ENCODE measurements at places on chromosomes 5 and 9.

GRCh38 chr5:123208668-123209501 is 119.8 kb downstream of the PRDM6 start:
- DNase-seq: no peak

DNA sequence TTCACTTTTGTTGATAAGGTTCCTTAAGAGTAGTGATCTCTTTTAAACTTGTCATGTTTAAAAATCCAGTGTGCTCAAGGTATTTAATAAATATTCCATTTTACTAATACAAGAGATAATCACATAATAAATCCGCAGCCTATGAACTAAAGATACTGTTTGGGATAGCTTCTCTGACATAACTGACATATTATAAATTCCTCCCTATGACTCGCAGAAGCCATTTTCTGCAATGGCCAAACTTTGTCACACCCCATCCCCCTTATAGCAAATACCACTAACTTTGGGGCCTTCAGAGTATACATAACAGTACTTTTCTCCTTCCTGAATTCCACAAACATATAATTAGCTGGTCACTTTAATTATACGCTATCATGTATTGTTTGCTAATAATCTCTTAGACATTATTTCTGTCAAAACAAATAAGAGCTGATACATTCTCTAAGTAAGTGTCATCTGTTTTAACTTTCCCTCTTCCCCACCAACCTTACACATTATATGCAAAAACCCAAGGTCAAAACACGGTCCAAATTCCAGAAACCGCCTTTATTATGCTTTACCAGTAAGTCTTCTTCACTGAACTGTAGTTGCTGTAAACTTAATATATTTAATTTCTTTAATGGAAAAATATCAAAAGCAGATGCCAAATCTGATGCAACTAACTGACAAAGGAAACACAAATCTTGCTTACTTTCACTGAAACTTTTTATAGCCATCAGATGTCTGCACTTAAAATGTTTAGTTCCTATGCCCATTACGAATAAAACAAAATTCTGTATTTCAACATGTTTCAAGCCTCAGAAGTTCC is 971 bp downstream of the TMEM267 start:
- DNase-seq: no peak

DNA sequence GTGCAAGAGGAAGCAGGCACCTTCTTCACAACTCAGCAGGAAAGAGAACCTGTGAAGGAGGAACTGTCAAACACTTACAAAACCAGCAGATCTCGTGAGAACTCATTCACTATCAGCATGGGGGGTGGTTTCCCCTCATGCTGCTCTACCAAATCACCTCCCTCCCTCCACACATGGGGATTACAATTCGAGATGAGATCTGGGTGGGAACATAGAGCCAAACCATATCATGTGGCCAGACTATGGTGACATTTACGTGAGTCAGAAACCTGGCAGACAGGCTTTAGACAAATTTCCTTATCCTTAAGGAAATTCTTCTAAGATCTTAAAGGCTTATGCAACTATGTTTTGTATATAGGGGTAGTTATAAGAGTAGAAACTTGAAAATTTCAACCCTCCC is 8.7 kb upstream of the AOPEP start:
- DNase-seq: no peak

GRCh38 chr9:33273266-33273971 is 8.6 kb downstream of the CHMP5 start:
- DNase-seq: no peak

DNA sequence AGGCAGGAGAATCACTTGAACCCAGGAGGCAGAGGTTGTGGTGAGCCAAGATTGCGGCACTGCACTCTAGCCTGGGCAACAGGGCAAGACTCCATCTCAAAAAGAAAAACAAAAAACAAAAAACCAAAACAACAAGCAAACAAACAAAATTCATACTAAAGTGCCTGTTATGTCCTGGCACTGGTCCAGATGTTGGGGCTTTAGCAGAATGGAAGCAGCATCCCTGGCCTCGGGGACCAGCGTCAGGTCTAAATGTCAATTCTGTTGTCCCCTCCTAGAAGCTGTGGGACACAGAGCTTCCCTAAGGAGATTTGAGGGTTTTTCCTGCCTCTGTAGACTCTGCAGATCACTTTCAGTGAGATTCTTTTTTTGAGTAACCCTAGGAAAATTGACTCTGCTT is 26.2 kb downstream of the PPARGC1B start:
- DNase-seq: no peak

DNA sequence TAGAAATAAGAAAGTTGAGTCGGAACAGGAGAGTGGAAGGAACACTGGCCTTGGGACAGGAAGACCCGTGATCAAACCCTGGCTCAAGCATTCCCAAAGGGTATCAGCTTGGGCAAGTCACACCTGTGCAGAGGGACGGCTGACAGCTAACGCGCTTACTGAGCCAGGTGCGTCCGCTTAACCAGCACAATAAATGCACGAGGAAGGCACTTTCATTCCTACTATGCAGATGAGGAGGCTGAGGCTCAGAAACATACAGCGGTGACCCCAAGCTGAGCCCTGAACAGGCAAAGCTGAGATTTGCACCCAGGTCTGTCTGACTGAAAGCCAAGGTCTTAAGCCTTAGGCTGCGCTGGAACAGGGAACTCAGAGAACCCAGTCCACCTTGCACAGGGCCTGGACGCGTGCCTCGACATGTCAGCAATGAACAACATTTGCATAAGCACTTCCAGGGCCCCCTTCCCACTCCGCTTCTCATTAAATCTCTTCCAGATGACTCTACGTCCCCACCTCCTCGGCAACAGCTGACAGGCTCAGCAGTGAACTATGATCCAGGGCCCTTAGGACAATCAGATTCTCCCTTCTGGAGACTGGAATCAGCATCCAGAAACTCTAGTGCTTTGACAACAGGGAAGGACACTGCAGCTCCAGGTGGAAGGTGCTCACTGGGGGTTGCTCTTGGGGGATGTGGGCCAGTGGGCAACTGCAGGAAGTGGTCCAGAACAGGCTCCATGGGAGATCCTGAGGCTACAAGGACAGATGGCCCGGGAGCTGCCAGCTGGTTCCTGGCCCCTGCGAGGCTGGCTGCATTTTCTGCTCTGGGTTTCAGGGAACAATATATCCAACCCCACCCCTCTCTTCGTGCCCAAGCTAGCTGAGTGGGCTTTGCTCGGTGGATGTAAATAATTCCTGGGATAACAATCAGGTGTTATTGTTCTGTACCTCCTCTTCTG is 35.2 kb downstream of the SH3PXD2B start:
- DNase-seq: no peak

- DNase-seq: no peak
Measured at GRCh38 chr9:6330958-6331634, 2.9 kb downstream of the TPD52L3 start.

DNA sequence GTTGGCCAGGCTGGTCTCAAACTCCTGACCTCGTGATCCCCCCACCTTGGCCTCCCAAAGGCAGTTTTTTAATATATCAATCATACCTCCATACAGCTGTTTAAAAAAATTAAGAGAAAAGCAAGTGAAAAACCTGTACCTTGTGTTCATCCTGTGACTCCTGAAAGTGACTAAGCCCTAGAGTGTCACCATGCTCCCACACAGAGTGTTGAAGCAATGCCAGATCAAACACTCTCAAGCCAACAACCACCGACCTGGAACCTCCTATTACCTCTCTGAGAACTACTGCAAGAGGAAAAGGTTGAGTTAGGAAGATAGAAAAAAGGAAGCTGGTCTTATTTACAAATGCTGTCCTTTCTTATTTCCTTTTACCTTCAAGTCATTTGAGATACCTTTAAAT is 123.5 kb downstream of the RASEF start:
- no peak for DNase-seq

- no peak for DNase-seq
Measured at GRCh38 chr5:108543486-108543885, 161.6 kb upstream of the FBXL17 start.

GRCh38 chr5:7261049-7261448 is 134.9 kb upstream of the ADCY2 start:
- DNase-seq: no peak

- DNase-seq: no peak
Measured at GRCh38 chr9:127177231-127177630, 54.8 kb upstream of the ANGPTL2 start.

GRCh38 chr5:16597946-16598694 is 18.7 kb downstream of the RETREG1 start:
- DNase-seq: no peak

- no peak for DNase-seq
Measured at GRCh38 chr5:127892467-127893207, 189.4 kb downstream of the CCDC192 start.

DNA sequence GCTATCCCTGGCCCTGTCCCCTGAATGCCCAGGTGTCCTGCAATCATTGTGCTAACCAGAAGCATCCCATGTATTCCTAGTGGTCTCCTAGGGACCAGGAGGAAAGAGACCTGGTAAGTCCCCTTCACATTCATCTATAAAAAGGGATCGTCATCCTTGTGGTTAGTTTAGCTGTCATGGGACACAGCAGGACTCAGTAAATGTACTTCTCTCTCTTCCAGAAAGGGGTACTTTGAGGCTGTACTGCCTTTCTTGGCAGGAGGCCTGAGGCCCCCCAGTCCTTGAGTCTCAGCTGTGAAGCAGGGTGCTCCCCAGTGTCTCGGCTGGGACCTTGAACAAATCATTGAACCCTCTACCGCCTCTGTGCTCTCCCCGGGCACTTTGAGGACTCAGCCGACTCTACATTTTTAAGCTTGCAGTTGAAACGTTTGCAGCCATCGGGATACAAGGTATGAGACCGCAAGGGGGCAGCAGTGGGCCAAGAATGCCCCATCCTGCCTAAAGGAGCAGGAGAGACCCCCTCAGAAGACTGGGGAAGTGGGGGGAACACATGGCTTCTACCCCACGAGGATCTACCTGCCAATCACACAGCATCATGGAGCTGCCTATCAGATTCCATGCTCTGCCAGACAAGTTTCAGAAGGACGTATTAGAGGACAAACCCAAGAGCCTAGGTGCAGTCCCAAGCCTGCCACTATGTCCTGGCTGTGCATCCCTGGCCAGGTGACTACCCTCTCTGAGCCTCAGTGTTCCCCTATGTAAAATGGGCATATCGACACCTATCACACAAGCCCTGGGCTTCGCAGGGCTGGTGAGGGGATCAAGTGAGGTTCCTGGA is 2.4 kb upstream of the PHYKPL start:
- peak; percentile 60 for DNase-seq

DNA sequence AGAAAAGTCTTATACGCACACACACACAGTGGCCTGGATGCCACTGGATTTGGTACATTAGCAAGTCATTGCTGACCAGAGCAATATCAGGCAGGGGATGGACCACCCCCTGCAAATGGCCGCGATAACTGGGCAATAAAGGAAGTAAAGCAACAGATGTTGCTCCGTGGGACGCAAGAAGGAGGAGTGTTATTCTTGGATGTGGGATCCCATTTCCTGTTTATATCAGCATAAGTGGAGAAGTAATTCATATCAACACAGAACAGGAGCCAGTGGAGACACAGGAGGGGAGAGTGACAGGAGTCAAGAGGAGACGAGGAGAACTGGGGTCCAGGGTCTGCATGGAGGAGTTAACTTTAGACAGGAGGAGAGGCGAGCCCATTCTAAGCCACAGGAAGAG is 18.4 kb downstream of the RUFY1 start:
- DNase-seq: no peak

DNA sequence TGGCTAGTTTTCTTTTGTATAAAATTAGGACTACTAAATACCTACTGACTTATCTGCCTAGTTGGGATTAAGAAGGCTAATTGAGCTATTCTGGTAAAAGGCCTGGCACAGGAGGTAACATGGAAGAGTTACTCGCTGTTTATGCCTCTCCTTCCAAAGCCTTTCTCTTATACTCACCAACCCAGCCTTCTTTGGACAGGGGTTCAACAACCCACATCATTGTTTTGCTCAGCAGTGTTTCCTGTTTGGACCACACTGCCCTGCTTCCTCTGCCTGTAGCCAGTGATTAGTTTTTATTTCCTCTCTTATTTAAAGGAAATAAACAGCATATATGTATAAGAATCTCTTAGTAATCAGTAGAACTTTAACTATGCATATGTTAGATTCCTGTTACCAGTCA is 85.1 kb upstream of the TLX3 start:
- no peak for DNase-seq

- no peak for DNase-seq
Measured at GRCh38 chr9:116689486-116690032, 2.5 kb downstream of the TRIM32 start.

DNA sequence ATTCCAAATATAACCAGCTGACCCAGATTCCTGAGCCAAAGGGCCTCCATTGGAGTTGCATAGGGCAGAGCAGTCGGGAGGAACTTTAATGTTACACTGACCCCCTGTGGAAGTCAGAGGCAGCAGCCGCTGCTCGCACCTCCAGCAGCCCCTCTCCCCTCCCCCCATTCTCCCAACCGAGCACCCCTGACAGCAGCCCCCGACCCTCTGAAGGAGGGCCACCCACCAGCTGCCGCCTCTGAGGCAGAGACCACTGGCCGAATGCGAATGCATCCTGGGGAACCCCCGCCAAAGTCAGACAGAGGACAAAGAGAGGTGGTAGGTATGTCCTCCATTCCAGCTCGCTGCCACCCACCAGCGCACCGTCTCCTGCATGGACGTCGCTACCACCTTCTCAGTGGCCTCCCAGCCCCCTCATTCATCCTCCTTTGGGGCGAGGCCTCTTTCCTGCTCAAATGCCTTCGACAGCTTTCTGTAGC is 231.0 kb downstream of the CDK5RAP2 start:
- DNase-seq: no peak

- DNase-seq: no peak
Measured at GRCh38 chr5:132460846-132461568, 29.6 kb downstream of the IRF1 start.

GRCh38 chr9:131636593-131636992 is 91.3 kb downstream of the PRRT1B start:
- DNase-seq: no peak

- DNase-seq: no peak
Measured at GRCh38 chr5:36751886-36752285, 124.7 kb upstream of the NIPBL start.

- no peak for DNase-seq
Measured at GRCh38 chr5:14675865-14676300, 11.4 kb downstream of the OTULIN start.

DNA sequence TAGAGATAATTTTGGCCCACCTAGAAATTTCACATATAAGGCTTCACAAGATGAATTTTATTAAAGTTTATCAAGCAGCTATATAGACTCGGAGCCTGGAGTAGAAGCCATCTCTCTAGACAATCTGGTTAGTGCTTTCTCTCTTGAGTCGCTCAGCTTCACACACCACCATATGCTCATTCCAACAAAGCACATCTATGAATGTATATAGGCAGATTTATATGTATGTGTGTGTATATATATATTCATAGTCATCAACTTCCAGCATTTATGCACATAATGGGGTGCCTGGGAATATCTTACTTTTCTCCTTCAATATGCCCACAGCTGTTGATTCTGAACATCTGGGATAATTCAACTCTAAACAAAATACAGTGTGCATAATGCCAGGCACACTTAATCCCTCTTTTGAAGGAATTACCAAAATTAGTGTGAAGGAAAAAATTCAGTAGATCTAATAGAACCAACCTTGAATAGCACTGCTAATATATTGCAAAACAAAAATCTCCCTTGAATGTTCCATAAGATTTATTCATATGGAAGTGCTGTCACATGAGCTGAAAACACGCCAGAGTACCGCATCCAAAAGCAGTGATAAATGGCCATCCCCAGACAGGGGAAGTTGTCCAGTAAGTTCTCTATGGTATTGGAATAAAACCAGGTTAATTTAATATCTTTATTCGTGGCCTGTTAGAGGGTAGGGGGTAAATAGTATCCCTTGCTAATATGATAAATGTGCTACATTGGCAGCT is 56.0 kb upstream of the MOCS2 start:
- no peak for DNase-seq
